ENCODE measurements at places on chromosomes 6 and 20. TPM values are rescaled to one million over a fixed set of nuclear protein-coding genes. Genes with fewer than 3 reads are reported as not detected.

DNA sequence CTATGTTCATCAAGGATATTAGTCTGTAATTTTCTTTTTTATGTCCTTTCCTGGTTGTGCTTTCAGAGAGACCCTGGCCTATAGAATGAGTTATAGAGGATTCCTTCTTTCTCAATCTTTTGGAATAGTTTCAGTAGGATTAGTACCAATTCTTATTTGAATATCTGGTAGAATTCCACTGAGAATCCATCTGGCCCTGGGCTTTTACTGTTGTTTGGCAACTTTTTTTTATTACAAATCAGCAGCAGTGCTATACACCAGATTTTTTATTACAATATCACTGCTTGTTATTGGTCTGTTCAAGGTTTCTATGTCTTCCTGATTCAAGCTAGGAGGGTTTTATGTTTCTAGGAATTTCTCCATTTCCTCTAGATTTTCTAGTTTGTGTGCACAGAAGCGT lies 50.0 kb upstream of the NRSN1 start:
- DNase-seq: no peak

DNA sequence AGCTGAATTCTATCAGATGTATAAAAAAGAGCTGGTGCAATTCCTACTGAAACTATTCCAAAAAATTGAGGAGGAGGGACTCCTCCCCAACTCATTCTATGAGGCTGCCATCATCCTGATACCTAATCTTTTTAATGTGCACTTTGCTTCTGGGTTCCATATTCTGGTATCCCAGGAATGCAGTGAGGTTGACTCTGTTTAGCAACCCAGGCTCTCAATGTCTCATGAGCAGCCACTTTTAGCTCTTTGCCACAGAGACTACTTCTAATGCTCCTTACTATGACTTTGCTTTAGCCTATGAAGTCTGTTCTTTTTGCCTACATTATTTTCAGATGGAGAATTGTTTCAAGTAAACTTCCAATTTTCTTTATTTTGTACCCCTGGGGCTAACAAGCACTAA lies 185.5 kb upstream of the NRSN1 start:
- DNase-seq: no peak

DNA sequence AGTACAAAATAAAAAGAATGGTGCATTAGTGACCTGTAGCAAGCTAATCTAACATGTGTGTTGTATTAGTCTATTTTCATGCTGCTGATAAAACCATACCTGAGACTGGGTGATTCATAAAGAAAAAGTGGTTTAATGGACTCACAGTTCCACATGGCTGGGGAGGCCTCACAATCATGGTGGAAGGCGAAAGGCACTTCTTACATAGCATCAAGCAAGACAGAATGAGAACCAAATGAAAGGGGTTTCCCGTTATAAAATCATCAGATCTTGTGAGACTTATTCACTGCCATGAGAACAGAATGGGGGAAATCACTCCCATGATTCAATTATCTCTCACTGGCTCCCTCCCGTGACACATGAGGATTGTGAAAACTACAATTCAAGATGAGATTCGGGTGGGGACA lies 45.4 kb upstream of the AIG1 start:
- no peak for DNase-seq

PDE7B gene
- polyA plus RNA-seq: 1.7 TPM

REV3L gene
- 19.1 TPM for polyA plus RNA-seq

All from BJ (cell line).